KG1 (cell line): ENCODE measurements at places on chromosomes 5 and 9.

- no peak for DNase-seq
Observed at GRCh38 chr5:53397141-53397757, 83.2 kb upstream of the FST start.

GRCh38 chr9:79970146-79970425 lies 398.3 kb downstream of the TLE4 start:
- no peak for DNase-seq

GRCh38 chr9:112433499-112434392 lies 52.9 kb upstream of the KIAA1958 start:
- DNase-seq: no peak

- no peak for DNase-seq
Observed at GRCh38 chr5:126897851-126898630, 121.1 kb downstream of the LMNB1 start.

- DNase-seq: no peak
Observed at GRCh38 chr5:19625562-19625961, 362.4 kb downstream of the CDH18 start.
